Left colon (tissue), 2 donors: ENCODE measurements at places on chromosomes 5 and 9.

- no peak for DNase-seq
Measured at GRCh38 chr9:72813544-72813943, 139.3 kb downstream of the ALDH1A1 start.

DNA sequence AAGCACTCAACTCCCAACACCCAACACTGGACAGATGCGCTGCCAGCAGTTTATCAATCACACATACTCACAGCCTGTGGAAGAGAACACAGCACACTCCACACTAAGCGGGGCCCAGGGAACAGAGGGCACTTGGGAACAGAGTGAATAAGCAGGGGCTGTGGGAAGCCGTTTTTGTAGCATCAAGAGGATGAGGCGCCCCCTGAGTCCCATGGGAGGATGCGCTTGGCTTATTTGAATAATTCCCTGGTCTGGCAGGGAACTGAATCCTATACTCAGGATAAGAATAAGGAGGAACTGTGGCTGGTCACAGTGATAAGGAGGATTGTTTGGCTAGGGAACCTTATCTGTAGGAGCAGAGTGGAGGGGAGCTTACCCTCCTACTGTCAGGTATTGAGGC is 96.1 kb upstream of the DNAH5 start:
- DNase-seq: no peak

DNA sequence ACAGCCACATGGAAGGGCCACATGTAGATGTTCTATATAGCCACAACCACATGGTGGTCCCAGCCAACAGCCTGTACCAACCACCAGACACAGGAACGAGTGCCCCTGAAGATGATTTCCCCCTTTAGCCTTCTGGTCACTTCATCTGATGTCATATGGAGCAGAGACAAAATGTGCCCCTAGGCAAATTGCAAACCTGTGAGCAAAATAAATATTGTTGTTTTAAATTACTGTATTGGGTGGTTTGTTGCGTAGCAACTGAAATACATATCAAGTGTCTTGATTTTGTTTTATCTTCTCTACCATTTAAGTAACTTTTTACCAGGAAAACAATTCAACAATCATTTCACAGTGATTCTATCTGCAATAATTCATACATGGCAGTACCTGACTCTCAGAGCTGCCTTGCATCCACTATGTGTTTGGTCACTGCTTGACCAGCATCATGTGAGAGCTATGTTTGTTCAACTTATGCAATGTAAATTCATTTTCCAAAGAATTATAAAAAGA is 142.5 kb upstream of the VLDLR start:
- DNase-seq: no peak

GRCh38 chr5:61020415-61020814 is 75.4 kb downstream of the NDUFAF2 start:
- no peak for DNase-seq

DNA sequence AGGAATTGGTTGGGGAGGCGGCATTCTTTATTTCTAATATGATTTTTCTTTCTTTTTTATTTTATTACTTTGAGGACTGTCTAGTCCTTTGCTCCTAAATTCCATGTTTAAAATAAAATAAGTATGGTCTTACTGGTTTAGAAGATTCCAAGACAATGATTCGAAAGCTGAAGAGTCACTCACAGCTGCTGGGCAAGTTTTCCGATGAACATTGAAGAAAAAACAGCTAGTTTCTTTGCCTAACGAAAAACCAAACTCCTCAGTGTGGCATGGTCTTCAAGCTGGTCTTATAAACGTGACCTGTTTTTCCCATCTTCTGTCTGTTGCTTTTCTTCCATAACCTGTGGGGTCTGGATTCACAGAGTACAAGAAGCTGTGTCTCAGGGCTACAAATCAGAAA is 25.1 kb downstream of the ZNF474 start:
- DNase-seq: no peak

GRCh38 chr9:2231829-2232228 is 216.7 kb downstream of the SMARCA2 start:
- no peak for DNase-seq

GRCh38 chr9:128412120-128412790 is 8.4 kb upstream of the CERCAM start:
- no peak for DNase-seq

DNA sequence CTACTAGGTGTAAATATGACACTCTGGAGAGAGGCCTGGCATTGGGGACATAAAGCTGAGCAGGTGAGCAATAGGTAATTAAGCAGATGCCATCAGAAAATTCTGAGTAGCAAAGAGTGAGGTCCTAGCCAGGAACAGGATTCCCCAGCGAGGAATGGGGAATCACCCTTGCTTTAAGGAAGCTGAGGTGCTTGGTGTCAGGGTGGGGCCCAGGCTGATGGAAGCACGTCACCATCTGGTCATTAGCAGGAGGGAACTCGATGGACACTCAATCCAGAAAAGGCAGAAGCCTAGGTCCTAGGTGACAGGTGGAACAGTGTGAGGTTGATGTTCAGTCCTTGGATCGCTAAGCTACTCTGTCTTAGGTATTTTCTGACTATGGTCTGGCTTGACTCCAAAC is 562.7 kb upstream of the DAP start:
- no peak for DNase-seq

DNA sequence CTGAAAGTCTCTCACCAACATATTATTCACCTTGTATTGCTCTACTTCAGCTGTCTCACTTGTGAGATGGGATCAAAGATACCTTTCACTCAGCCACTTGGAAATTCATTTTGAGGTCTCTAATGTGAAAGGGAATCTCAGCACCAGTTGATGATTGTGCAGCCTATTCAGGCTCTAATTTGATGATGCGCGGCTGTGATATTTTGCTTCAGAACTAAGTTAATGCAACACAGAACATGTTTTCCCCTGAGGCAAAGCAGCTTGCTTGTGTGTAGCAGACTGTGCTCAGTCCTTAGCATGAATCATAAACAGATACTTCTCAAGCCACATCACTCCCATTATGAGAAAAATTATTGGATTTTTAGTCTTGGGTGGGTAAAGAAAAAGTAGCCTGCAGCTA is 378.8 kb downstream of the OSTF1 start:
- no peak for DNase-seq

- no peak for DNase-seq
Measured at GRCh38 chr5:33470544-33470943, 29.8 kb downstream of the TARS1 start.

DNA sequence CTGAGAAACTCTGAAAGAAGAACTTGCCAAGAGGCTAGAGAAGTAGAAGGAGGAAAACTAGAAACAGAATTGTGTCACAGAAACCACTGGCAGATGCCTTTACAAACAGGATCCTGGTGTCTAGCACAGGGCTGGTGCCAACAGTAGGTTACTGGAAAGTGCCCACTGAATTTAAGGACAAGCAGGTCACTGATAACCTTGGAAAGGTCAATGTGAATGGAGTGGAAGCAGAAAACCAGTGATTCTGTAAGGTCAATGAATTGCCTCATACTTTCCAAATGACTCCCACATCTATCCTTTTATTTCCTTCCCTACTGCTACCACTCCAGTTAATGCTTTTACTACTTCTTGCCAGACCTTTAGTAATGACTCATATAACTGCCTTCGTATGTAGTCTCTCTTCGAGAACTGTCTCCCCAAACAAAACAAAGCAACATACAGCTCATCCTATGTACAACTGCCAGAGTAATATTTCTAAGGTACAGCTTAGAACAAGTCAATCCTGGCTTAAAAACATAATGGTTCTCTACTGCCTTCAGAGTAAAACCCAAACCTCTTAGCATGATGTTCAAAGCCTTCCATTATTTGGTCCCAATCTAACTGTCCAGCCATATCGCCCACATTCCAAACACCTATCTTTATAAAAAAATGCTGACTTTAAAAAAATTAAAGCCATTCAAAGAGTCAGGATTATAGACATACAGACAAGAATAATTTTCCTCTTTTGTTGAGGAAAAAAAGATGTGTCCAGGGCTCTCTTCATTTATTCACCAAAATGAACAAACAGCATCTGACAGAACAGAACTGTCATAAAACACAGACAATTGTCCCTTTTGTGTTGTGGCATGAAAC is 52.5 kb downstream of the NR3C1 start:
- DNase-seq: no peak
